Esophagus muscularis mucosa (tissue), 4 donors: ENCODE measurements at places on chromosomes 4 and X. TPM values are rescaled to one million over a fixed set of nuclear protein-coding genes. Genes with fewer than 3 reads are reported as not detected.

The SSX2B gene
- total RNA-seq, result not detected

The RHOXF1 gene
- total RNA-seq, result not detected

The GAGE12H gene
- not detected for total RNA-seq

The HPSE gene
- 0.42 TPM for total RNA-seq

The CYLC1 gene
- total RNA-seq, result not detected

The CYBB gene
- 14.6 TPM for total RNA-seq

The PRRG1 gene
- total RNA-seq, result 4.5 TPM

The HELT gene
- not detected for total RNA-seq

DNA sequence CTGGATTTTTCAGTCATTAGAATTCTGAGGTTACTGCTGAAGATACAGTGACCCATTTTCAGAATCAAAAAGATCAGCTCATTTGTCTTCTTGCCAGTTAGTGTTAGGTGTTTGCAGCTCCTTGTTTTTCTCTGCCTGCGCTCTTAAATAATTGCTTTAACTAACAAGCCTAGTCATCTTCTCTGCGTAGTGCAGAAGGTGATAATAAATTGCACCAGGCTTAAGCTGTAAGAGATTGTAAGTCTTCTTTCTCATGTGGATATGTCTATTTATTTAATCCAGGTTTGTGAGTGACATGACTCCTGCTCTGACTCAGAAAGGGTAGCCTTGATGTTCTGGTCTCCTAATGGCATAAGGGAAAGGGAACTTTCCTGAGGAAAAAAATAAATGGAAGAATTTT is 167.2 kb downstream of the CEP135 start:
- DNase-seq, result no peak

DNA sequence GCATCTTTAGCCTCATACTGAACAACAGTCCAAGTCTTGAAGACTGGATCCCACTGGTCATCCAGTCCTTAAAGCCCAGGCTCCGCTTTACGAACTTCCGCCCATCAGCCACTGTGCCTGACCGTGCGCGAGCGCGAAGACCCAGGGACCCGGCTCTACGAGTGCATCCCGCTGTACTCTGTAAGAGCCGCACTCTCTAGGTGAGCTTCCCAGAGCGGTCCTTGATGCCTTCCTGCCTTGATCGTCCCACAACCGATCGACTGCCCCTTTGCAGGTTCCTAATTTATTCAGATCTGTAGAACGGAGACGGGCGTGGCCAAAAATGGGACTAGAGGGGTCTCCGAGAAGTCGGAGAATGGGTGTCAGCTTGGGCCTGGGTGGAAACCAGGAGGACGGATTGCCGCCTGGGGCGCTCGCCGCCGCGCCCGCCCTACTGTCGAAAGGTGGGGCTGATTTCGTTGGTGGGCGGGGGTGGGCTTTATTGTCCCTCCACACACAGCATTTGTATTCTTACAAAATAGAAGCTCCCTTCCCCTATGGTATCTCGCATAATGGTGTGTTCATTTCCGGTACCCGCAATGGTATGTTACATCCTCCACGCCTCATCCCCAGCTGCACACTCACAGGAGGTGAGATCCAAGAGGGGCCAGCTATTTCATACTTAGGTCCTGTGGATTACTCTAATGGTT is 42.3 kb upstream of the FAM156A start:
- no peak for DNase-seq

GRCh38 chr4:7581477-7581876 is 146.7 kb upstream of the PSAPL1 start:
- no peak for DNase-seq

DNA sequence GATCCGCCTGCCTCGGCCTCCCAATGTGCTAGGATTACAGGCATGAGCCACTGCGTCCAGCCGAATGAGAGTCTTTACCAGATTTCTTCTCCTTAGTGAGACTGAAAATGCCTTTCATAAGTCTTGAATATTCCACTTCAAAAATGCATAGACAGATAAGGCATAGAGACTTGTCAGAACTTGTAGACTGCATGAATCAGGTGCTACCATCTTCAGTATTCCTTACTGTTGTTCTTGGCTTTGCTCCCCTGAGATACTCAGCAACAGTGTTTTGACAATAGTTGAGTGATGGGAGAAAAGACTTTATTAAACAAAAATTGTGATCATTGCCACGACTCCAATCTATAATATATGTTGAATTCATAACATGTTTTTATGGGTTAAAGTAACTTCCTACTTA is 11.0 kb downstream of the TKTL2 start:
- no peak for DNase-seq

- DNase-seq, result no peak
Observed at GRCh38 chr4:121307445-121308327, 73.1 kb downstream of the QRFPR start.

DNA sequence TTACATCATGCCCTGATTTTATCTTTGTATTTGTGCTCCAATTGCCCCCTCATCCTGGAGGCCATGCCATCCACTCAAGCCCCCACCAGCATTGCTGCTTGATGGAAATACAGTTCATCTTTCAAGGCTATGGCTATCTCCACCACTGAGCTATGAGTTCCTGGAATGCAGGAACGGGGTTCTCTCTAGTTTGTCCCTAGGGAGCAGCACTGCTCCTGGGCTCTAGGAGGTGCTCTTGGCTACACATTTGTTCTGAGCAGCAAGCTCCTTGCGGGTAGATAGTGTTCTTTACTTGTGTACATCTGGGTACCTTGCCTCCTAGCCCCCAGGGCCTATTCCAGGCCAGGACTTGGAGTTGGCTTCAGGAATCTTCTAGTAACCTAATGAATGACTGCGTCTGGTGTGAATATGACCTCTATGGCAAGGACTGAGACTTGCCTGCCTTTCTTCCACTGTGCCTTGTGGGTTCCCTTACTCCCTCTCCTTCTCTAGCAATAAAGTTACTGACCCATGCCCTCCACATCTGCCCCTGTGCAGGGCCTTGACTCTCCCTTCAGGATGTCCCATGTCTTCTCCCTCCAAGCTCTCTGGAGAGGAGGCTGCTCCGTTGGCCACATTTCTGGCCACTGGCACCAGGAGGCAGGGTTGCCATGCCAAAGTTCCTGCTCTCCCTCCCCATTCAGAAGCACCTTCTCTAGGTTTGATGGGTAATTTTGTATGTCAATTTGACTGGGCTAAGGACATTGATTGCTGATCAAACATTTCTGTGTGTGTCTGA is 7.6 kb downstream of the CITED1 start:
- DNase-seq, result no peak

DNA sequence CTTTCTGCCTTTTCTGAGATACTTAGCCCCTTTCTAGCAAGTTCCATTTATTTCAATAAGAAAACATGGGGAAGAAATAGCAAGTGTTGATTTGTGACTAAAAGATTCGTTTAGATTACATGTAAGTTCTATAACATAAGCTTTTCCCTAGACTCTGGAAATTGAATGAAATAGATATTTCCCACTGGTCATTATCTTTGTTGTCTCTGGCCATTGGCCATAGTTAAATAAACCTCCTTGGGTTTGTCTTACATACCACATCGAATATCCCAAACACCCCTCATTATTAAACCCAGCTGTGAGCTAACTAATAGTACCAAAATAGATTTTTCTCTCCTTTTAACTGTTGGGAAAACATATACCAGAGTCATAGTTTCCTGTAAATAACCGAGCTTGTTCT is 534.8 kb downstream of the IQCM start:
- no peak for DNase-seq

GRCh38 chrX:53312946-53313727 is 31.8 kb upstream of the IQSEC2 start:
- no peak for DNase-seq

GRCh38 chr4:185246453-185246852 is 37.1 kb downstream of the SNX25 start:
- no peak for DNase-seq

DNA sequence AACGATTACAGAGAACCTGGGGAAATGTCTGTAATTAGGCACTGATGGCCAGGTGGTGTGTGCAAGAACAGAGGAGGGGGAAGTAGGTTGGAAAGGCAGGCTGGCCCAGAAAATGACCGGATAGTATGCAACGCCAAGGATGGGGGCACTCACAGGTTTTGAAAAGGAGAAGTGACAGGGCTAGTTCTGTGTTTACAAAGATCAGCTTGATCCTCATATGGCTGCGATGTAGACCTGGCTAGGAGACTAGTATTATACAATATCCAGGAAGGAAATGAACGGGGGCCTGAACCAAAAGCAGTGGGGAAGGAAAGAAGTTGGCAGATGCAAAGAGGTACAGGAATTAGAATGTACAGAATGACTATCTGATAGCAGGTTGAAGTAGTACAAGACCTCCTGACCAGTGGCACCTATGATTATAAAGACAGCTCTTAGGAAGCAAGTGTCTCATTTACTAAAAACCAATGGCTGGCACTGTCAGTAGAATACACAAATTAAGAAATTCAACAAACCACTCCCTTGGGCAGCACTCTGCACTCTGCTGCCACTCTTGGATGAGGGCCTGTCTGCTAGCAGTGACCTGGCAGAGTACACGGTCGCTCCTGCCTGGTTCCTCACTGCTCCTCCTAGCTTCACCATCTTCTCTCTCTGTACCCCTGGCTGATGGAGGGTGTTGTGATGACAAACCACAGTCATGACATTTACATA is 14.1 kb downstream of the MFAP3L start:
- peak; percentile 84 for DNase-seq
